ENCODE measurements at places on chromosomes 1 and 21.

GRCh38 chr1:180762796-180763195, 131.0 kb downstream of the XPR1 start:
- DNase-seq: no peak

GRCh38 chr21:17088500-17088899, 424.3 kb upstream of the CXADR start:
- DNase-seq: no peak

- DNase-seq: no peak
Observed at GRCh38 chr1:175933801-175934200, 190.4 kb upstream of the TNR start.

GRCh38 chr1:165114022-165114888, 242.3 kb downstream of the LMX1A start:
- no peak for DNase-seq

DNA sequence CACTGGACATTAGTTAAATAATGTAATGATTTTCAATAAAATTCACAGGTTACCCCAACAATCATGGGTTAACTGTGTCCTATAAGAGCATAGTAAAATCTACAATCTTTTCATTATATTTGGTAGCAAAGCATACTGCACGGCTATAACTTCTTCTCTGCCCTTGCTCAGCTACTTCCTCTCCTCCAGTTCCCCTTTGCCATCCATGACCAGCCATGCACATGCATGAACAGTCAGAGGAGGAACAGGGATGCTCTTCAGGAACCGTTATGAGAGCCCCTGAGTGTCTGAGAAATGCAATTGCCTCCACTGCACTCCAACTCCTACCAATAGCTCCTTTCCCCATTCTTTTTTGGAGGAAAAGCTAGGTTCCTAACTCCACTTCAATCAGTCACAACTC, 646.7 kb downstream of the LTN1 start:
- DNase-seq: no peak

GRCh38 chr1:239858529-239858928, 233.2 kb upstream of the FMN2 start:
- no peak for DNase-seq

- DNase-seq: peak; percentile 38
Observed at GRCh38 chr21:31343680-31344480, at the start of gene TIAM1. TIAM1 (minus strand) TSS chr21:31344261; CDS start chr21:31266972, 77,289 bp downstream.

DNA sequence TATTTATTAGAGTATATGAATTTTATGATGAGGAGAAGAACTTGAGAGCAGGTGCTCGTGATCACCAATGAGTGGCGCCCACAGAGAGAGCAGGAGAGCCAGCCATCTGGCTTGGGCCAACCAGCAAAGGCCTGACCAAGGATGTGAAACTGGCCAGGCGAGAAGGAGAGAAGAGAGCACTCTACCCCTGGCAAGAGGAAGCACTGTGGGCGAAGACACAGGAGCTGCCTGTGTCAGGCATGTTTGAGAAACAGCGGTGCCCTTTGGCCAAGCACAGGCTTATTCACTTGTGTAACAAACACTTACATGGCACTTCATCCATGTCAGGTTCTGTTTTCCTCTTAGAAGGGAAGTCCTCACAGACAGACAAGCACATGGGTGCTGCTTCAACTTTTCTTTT, 4.2 kb upstream of the SIPA1L2 start:
- DNase-seq: no peak

GRCh38 chr1:153750026-153750995, 22.5 kb downstream of the INTS3 start:
- no peak for DNase-seq

DNA sequence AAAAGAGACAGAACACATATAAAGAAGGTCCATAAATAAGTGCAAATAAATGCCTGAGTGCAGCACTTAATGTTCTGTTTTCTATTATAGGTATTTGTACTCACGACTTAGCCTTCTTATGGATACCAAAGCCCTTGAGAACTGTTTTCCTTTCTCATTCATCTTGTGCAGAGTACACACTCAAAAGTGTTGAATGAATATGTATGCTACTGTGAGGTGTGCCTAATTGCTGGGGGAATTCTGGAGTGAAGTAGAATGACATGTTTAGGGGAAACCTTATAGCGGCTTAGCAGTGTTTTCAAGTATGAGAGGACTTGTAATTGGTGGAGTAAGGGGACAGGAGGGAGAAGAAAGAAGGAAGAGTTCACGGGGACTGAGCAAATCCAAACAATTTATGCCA, 157.6 kb downstream of the CACNA1E start:
- DNase-seq: no peak

DNA sequence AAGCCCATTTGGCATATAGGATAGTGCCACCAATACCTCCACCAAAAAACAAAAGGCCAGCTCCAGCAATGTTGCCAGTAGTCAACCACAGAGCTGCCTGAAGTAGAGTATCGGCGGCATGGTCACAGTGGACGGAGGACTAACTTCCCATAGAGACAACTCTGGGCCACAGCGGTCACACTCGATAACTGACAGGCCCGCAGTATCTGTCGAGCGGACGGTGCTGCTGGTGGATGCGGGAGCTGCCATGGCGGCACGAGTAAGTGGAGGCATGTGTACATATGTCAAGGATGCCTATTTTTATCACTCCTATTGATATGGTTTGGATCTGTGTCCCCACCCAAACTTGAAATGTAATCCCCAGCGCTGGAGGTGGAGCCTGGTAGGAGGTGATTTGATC, 4.1 kb downstream of the KRTAP12-1 start:
- DNase-seq: no peak

GRCh38 chr21:33028773-33029384, 3.1 kb downstream of the OLIG2 start:
- DNase-seq: no peak

DNA sequence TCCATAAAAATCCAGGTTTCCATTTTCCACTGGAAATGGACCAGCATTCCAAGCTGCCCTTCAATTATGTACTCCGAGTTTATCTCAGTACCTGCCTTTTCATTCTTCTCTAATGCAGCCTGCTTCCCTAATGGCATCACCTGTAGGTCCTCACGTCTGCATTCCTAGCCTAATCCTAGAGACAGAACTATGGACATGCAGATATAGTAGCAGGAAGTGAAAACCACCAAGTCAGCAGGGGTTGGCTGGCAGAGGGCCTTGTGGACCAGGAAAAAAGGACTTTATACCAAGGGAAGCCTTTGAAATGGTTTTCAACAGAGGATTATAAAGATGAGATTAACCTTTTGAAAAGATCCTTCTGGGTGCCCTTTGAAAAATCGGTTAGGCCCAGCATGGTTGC, 135.7 kb upstream of the L1TD1 start:
- no peak for DNase-seq

DNA sequence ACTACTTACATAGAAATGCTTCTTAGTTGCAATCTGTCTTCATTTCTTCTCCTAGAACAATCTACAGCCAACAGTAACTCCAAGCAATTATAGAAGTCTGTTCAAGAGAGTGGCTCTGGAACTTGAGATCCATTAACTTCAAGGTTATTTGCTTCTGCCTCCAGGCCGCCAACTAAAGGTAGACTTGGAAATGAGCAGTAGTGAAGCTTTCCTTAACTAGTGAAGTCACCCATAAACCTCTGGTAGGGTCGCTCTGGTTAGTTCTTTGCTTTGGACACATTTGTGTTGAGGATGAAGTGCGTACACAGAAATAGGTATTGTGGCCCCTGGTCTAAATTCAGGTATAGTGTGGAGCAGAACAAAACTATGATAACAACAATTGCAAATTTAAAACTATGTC, 809.9 kb upstream of the RGS18 start:
- no peak for DNase-seq

DNA sequence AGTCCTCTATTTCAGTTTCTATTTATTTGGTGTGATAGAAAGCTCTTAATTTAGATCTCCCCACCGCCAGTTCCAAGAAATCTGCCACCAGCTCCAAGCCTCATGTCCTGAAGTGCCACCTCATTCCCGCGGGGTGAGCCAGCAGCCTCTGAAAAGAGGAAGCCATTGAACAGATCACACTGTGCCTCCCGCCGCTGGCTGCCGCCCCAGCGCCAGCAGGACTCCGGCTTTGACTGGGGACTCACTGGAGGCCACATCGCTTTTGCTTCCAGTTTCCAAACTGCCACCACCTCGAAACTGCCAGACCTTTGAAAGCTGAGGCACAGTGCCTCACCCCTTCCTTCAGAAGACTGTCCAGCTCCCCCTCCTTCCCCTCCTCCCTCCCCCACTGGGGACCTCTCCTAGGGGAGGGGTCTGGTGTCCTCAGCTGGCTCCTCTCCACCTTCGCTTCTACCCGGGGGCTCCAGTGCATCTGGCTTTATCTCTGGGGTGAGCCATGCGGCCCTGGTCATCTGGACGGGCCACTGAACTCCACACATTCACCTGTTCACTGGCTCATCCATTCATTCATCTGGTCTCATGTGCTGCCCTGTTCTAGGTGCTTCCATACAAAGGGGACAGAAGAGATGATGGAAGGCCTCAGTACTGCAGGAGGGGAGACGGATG, 58.9 kb downstream of the VPS26C start:
- DNase-seq: no peak

DNA sequence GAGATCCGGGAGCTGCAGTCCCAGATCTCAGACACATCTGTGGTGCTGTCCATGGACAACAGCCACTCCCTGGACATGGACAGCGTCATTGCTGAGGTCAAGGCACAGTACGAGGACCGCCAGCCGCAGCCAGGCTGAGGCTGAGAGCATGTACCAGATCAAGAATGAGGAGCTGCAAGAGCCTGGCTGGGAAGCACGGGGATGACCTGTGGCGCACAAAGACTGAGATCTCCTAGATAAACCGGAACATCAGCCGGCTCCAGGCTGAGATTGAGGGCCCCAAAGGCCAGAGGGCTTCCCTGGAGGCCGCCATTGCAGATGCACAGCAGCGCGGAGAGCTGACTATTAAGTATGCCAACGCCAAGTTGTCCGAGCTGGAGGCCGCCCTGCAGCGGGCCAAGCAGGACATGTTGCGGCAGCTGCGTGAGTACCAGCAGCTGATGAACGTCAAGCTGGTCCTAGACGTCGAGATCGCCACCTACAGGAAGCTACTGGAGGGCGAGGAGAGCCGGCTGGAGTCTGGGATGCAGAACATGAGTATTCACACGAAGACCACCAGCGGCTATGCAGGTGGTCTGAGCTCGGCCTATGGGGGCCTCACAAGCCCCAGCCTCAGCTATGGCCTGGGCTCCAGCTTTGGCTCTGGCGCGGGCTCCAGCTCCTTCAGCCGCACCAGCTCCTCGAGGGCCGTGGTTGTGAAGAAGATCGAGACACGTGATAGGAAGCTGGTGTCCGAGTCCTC, 25.5 kb downstream of the ETV3L start:
- DNase-seq: peak; percentile 13

- DNase-seq: no peak
Observed at GRCh38 chr1:203175827-203176241, 208 bp upstream of the MYBPH start.

- no peak for DNase-seq
Observed at GRCh38 chr1:244337839-244338238, 113.9 kb downstream of the ADSS2 start.

DNA sequence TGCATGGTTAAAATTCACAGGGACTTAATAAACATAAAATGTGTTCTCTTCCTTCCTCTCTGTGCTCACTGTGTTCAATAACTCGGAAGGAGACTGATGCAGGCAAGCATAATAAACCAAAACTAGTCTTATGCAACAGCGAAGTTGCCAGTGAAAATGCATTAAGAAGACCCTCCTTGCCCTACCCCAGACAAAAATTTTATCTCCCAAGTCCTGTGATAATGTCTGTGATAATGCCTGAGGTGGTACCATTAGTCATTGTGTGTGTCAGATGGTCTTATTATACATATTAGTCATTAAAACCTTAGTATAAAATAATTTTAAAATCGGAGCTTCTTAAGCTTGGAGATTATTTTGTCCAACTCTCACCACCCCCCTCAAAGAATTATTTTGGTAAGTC, 97.8 kb downstream of the NGF start:
- no peak for DNase-seq

GRCh38 chr1:48023488-48023887, 26.3 kb upstream of the TRABD2B start:
- DNase-seq: no peak

GRCh38 chr1:115123116-115123515, 33.8 kb upstream of the TSPAN2 start:
- no peak for DNase-seq

DNA sequence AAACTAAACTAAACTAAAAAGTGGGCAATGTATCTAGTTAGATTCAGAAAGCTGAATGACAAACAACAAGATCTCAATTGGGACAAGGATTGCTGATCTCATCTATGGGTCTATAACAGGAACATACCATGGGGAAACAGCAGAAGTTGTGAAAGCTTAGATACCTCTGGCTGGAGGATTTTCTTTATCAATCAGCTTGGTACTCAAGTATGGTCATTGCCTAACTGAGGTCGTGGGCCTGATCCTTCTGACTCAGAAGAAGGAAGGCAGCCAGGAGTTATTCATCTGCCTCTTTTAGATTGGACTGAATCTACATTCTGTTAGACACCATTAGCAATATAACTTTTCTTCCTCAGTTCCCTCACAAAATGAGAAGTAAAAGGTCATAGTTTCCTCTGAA, 39.7 kb downstream of the DNTTIP2 start:
- DNase-seq: peak; percentile 67

- no peak for DNase-seq
Observed at GRCh38 chr1:71836904-71837303, 445.4 kb downstream of the NEGR1 start.

- DNase-seq: no peak
Observed at GRCh38 chr1:223430236-223430635, 37.0 kb downstream of the CCDC185 start.

GRCh38 chr1:198708761-198709525, 70.1 kb downstream of the PTPRC start:
- DNase-seq: no peak

DNA sequence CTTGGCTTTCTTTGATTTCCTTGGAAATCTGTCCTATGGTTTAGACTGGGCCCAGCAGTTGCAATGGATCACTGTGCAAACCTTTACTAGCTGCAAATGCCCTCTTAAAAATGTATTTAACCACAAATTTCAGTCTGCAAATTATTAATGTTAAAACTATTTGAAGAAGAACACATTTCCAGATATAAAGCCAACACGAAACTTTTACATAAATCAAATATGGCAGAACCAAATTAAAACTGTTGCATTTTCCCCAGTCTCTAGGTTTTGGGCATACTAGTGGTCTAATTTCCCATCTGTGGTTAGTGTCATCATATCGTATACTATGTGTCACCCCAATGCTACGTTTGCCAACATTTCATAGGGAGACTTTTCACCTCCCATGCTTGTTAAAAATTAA, 52.3 kb downstream of the HMCN1 start:
- peak; percentile 90 for DNase-seq

DNA sequence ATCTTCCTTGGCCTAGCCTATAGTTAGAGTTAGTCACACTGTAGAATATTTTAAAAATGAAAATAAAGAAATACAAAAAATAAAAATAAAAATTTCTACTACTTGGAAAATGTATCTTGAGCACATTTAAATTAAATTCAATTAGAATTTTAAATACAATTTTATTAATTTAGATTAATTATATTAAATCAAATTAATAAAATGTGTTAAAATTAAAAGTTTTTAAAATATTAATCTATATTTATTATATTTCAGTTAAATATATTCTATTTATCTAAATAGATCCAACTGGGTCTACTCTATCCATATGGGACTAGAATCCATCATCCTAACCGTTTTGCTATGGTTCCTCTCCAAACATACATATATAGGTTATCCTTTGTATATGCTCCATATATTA, 588.3 kb upstream of the TMPRSS15 start:
- DNase-seq: no peak

Measured in AG09309 (cell line).